ENCODE measurements at places on chromosomes 6 and 20.

DNA sequence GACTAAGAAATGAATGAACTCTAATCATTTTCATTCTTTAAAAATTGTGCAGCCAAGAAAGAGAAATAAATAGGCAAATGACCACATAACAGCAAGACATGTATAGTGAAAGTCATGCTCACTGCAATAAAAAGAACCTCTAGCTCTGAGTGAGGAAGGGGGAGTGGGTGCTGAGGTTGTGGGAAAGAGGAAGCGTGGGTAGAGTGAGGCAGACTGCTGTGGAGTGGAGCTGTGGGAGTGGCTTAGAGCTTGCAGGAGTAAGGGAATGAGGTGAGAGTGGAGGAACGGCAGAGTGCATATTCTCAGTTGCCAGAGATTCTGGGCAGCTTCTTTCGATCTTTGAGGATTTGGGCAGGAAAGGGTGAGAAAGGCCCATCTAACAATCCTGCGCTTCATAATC lies 10.4 kb downstream of the DEFB129 start:
- no peak for DNase-seq

DNA sequence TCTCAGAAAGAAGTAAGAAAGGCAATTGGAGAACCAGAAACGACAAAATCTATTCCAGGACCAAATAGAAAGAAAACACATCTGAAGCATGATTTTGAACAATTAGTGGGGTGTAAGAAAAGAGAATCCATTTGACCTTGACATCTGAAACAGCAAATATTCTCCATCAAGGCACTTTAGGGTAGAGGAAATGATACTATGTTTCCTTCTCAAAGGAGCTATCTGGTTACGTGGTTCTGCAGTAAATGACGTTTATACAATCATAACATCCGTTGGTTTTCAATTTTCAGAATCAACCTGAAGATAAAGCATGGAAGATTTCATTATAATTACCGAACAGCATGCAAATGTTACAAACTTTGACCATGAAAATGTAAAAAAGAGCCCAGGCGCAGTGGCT lies 8.2 kb upstream of the SIGLEC1 start:
- DNase-seq: no peak

DNA sequence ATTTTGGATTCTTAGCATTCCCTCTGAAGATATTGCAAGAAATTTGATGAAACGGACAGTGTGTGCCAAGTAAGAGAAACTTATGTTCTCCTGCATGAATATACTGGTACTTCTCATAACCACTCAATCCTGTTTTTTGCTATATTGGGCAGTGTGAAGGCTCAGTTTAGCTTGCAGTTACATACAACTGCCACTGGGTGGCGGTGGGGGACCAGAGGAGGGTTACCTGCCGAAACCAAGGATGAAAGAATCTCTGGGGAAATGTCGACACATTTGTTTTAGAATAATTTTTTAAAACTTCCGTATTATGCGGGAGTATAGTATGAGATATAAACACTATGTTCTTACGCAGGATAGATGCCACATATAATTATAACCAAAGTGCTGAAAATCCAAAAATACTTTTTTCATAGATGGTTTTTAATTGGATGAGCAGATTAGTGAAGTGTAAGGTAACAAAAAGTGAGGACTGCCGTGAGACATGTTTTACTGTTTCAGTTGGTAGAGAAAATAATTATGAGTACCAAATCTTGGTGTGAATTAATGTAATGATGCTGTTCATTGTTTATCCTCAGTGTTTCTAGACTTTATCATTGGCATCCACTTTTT lies 9.7 kb downstream of the TRMT11 start:
- peak; percentile 62 for DNase-seq

DNA sequence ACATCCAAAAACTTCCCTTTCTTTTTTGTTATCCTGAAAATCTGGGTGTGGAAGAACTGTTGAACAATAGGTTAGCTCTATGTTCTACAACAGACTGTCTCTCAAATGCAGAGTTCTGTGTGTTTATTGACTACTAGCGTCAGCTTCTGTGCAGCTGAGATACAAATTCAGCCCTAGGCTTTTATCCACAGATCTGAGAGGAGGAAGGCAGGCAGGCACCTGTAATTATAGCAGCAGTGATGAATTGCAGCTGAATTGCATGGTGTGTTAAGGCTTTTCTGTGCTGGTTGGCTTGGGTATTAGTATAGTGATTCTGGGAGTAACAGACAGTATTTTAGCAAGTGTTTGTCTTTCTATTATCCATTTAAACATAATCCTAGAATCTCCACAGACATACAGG lies 24.4 kb downstream of the GRIK2 start:
- DNase-seq: peak; percentile 93

GRCh38 chr6:158086054-158086503 lies 82.0 kb downstream of the SERAC1 start:
- DNase-seq: no peak

GRCh38 chr6:136969433-136969832 lies 47.3 kb downstream of the SLC35D3 start:
- DNase-seq: no peak

- no peak for DNase-seq
Measured at GRCh38 chr6:113610377-113610988, 246.7 kb upstream of the MARCKS start.

GRCh38 chr20:58260006-58260405 lies 31.6 kb upstream of the ANKRD60 start:
- DNase-seq: no peak

- DNase-seq: no peak
Measured at GRCh38 chr6:89950446-89950845, 56.2 kb downstream of the GJA10 start.

- no peak for DNase-seq
Measured at GRCh38 chr6:85464722-85465150, 14.9 kb downstream of the NT5E start.

- DNase-seq: no peak
Measured at GRCh38 chr6:167856999-167857660, 30.4 kb downstream of the AFDN start.

DNA sequence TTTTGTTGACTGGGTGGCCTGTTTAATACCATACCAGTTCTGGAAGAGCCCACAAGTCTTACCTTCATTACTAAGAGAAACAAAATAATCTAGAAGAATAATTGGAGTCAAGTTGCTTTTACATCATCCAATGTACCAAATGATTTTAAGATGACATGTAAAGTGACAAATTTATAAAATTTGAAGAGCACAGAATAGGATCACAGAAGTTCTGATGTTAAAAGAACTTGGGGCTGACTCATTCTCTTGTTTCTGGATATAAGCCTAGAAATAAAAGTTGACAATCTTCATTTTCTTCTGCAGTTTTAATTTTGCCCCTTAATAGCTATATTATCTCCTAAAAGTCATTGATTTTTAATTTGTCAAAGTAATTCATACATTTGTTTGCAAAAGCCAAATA lies 317.5 kb upstream of the MARCKS start:
- DNase-seq: no peak

DNA sequence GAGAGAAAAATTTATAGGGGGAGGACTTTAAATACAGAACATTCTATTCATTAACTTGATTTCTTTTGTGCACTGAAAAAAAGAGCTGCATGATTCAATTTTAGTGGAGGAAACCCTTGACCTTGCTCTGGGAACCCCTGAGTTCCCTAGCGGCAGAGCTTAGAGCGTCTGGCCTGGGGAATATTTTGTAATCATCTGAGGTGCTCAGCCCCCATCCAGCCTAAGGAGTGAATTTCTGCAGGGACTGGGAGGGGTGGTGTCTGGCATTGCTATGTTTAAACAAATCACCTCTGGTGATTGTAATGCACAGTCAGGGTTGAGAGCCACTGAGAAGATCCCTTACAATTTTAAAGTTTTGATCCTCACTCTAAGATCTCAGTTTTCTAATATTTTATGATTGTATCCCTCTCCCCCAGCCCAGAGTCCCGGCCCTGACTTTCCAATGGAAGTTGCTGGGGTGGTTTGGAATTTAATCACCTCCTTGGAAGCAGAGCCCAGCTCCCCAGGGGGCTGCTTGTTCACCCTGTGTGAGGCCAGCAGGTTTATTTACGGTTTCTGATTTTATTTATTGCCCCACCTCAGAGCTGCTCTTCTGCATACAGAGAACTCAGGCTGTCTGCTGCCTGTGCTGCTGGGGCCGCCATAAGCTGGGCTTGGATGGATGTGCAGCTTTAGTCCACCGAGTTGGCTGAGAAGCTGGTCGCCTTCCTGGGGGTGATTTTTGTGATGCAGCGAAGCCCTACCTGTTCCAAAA lies 263.1 kb downstream of the LRFN2 start:
- DNase-seq: peak; percentile 26

- DNase-seq: no peak
Measured at GRCh38 chr20:19880256-19881079, 122.4 kb downstream of the RIN2 start.

DNA sequence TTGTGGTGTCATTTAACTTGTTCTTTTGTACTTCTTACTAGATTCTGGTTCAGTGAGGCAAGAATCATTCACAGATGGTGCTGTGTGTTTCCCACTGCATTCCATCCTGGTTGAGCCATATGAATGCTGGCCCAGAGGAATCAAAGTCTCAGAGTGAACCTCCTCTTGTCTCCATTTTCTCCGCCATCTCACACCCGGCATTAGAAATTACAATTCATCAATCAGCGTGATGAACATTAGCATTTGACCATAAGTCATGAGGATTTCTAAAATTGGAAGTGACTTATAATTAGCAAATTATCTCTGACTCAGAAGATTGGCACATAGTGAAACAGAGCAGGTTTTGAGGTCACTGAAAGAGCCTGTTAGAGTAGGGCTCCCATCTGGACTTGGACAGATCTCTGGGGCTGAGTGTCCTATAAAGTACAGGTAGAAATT lies 25.2 kb downstream of the TNFAIP3 start:
- no peak for DNase-seq

DNA sequence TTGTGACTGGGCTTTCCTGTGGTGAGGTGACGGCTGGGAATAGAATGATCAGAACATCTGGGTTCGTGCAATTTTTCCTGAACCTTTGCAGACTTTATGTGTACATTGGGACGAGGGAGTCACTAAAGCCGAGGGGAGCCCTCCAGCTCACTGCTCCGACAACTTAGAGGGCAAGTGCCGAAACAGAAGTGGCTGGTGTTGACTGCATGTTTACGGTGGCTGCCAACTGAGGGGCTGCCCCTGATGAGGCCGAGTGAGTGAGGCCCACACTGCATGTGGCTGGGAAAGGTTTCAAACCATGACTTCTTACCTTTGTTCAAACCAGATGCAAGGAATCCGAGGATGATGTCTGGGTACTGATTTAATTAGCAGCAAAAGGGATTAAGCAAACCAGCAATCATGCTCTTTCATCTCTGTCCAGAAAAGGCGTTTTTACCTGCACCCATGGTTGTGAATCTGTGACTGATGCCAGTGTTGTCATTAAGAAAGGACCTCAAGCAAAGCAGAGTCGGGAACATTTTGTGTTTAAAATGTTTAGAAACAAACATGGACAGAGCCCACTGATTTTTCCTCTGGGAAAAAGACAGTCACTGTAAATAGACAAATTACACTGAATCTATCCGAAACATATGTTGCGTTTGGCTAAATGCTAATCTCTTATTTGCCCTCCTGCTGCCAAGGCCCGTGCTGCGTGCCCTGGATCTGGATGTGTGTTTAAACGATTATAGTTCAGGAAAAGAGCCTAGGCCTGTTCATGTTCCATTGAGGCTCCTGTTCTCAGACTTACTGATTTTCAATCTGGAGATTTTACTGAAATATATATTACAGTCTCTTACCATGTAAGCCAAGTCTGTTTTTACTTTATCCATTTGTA lies 105.1 kb downstream of the UST start:
- peak; percentile 24 for DNase-seq

DNA sequence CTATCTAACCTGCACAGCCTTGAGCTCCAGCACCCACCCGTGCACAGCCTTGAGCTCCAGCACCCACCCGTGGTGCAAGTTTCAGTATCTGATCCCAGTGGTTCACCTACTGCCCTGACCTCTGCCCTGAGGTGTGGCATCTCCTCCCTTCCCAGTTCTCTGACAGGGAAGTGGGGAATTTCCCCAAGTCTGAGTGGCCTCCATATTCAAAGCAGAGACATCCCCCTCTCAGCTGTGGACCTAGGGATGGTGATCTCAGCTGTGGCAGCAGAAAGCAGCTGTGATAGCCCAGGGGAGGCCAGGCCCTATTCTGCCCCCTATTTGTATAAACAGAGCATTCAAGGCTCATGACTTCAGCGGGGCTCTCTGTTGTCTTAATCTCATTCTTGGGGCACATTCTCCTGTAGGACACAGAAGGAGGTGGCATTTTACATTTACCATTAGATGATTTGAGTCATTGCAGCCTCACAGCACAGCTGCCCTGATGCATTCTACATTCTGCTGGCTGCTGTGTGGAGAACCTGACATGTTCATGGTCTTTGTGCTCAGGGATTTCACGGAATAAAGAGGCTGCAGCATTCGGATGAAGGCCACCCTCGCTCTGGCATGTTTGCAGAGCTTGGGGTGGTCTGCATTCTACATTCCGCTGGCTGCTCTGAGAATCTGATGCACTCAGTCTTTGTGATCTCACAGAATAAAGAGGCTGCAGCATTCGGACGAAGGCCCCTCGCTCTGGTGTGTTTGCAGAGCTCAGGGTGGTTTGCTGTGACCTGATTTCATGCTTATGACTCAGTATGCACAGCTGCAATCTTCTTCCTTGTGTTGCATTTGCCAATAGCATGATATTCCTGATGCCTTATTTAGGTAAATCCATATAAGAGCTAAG lies 16.9 kb downstream of the GPR31 start:
- DNase-seq: no peak

DNA sequence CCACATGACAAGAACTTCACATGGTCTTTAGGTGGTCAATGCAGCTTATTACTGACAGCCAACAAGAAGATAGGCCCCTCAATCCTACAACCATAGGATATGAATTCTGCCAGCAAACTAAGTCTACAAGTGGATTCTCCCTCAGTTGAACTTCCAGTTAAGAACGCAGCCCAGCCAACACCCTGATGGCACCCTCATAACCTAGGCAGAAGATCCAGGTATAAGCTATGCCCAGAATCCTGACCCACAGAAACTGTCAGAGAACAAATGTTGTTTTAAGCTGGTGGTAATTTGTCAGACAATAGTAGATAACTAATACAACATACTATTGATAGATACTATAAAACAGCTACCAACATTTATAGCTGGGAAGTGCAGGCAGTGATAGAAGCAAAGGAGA lies 38.8 kb downstream of the ATG5 start:
- DNase-seq: no peak

DNA sequence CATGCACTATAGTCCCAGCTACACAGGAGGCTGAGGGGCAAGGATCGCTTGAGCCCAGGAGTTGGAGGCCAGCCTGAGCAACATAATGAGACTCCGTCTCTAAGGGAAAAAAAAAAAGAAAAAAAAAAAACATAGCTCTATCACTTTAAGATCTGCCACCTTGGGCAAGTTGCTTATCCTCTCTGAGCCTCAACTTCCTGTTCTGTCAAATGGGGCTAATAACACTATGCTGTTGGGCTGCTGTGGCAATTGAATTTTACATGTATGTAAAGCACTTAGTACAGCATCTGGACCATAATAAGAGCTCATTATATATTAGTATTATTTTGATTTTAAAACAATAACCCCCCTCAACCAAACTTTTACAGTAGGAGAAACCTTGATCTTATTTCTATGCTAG lies 141.5 kb downstream of the ATXN1 start:
- DNase-seq: no peak

GRCh38 chr6:98382246-98382645 lies 452.1 kb upstream of the POU3F2 start:
- no peak for DNase-seq

- DNase-seq: peak; percentile 56
Measured at GRCh38 chr6:111872401-111873177, 663 bp downstream of the FYN start.
